Stromal cell of bone marrow (primary cell): ENCODE measurements at places on chromosomes 6 and 20.
A peak's percentile ranks its signal among the peaks of the same experiment; 100 is the strongest.

DNA sequence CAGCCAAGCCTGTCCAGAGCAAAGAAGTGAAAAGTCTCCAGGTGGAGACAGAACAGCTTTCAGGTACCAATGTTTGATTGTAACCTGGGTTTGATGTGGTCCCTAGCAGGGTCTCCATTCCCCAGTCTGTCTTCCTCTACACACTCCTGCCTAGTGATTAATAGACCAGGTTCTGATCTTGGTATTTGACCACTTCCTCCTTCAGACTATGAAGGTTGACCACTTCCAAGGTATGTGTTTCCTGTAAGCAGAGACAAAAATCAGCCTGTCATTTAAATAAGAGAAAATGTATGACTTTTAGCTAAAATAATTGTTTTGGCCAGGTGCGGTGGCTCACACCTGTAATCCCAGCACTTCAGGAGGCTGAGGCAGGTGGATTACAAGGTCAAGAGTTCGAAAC is 41.8 kb upstream of the TOP1 start:
- DNase-seq, result no peak

- DNase-seq, result no peak
Observed at GRCh38 chr6:156884306-156884705, 107.1 kb downstream of the ARID1B start.

DNA sequence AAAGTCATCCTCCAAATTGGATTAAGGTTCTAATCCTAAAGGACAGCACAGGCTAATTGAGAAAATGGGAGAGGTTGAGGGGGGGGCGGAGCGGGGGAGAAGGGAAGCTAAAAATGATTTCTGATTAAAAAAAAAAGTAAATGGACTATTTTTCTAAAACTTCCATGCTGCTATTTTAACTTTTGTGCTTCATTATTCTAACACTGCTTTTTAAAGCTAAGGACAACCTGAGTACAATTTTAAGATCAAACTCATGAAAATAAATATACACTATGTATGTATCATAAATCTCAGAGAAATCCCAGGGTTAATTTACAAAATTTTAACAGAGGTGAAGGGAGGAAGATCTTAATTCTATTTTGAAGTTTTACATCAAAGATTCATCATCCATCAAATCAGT is 4.4 kb downstream of the MAN1A1 start:
- DNase-seq, result no peak

GRCh38 chr20:37344506-37345338 is 1.2 kb upstream of the SRC start:
- no peak for DNase-seq

GRCh38 chr20:5195655-5196054 is 68.8 kb downstream of the CDS2 start:
- peak; percentile 8 for DNase-seq

- DNase-seq, result no peak
Observed at GRCh38 chr20:62900692-62901584, 25.4 kb downstream of the DIDO1 start.

- DNase-seq, result no peak
Observed at GRCh38 chr6:81753711-81754577, 1.5 kb upstream of the TENT5A start.

DNA sequence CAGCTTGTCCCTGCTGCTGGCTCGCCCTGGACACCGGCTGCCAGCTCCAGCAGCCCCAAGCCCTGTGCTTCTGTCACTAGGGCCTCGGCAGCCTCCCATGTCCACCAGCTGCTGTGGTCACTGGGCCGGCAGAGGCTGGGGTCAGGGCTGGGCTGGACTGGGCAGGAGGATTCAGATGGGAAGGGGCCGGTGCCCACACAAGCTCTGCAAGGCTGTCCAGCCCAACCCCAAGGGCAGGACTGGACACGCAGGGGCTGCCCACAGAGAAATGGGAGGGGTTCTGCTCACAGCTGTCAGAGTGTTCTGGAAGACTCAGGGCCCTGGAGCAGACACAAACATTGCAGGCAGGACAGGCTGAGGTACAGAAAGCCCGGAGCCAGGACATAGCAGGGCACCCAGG is 65.6 kb downstream of the ADNP start:
- no peak for DNase-seq

DNA sequence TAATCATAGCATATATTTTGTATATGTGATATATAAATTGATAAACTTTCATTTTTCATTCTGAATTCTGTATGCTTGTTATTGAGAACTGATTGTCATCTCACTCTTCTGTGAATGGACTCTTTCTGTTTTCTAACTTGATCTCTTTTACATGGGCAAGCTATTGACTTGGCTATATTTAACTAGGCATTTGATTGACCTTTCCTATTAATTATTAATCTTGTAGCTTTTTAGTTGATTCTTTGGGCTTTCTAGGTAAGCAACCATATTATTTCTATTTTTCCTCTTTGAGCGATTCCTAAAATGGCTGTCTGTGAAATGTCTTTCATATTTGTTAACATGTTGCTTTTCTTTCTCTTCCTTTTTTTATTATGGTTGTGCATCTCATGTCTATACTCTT is 347.1 kb downstream of the CDKAL1 start:
- no peak for DNase-seq
